ENCODE measurements at places on chromosomes 6 and 20.
A peak's percentile ranks its signal among the peaks of the same experiment; 100 is the strongest.

DNA sequence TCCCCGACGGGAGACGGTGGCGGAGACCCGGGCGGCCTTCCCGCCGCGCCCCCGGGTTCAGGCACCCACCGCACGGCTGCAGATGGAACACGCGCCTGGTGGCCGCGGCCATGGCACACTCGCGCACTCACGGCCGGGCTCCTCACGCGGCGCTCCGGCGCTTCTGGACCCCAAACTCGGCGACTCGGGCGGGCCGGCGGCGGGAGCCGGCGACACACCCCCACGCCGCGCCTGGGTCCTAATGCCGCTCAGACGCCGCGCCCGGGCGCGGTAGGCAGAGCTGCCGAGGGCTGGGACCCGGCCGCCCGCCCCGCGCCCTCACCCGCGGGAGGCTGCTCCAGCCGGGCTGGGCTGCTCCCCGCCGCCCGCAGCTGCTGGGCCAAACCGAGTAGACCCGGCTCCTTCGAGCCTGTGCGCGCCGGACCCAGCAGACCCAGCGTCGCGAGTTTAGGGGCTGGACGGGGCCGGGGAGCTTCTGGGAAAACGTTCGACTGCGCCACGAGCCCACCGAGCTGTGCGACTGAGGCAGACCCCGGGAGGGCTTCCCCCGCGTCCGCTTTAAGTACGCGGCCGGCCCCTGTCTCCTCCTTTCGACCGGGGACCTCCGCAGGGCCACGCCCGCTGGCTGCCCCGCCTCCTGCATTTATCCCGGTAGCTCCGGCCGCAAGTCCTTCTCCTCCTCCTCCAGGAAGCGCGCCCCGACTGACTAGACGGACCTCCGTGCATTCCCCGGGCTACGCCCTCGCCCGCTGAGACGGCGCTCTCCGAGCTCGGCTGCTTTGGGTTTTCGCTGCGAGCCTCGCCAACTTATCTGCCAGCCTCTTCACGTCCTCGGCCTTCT lies at the start of gene SLC4A11:
Gene SLC4A11, minus strand, starts transcription at position 165 of the 841 bp plus-strand sequence. Its CDS starts 53 bp downstream, at position 112.
- peak; percentile 25 for DNase-seq

- DNase-seq: no peak
These were observed 100.2 kb downstream of the TRMT11 start for GRCh38 chr6:126086560-126086959.

DNA sequence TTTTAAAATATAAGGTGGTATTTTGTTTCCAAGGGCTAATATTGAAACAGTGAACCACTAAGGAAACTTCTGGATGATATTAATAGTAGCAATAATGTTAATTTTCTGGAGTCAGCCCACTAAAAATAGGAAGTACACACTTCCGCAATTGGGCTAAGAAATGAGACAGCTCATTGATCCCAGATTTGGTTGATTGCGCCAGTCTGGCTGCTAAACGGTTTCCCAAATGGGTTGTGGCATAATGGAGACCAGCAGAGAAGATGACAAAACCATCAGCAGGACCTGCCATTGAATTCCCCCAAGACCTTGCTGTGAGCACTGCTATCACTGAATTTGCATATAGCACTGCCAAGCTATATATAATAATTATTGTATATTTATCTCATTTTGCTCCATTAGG lies 71.2 kb upstream of the SGK1 start:
- DNase-seq: no peak

GRCh38 chr6:89604653-89605052 lies 33.9 kb downstream of the LYRM2 start:
- no peak for DNase-seq

GRCh38 chr20:13661070-13661685 lies 22.4 kb upstream of the TASP1 start:
- DNase-seq: no peak

- no peak for DNase-seq
These were observed 25.9 kb downstream of the TRAF3IP2 start for GRCh38 chr6:111579816-111580215.

DNA sequence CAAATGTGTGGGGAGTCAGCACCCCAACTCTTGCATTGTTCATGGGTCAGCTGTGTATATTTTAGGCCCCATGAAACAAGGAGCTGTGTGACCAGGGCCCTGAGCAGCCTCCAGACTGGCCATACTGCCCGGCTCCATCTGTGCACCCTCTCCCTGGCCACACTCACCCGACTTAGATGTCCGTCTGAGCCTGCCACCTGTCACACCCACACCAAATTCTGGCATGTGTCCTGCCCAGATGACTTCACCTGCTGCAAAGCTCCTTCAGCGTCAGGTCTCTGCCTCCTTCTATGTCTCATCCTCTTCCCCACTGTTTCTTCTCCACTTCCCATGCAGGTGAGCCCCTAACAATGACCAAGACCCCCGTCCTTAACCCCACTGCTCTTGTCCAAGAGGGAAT lies 88.1 kb upstream of the THBS2 start:
- DNase-seq: no peak

- no peak for DNase-seq
These were observed 75.9 kb downstream of the EDN3 start for GRCh38 chr20:59376109-59376841.

GRCh38 chr6:31396422-31397152 lies 6.8 kb upstream of the MICA start:
- peak; percentile 67 for DNase-seq

DNA sequence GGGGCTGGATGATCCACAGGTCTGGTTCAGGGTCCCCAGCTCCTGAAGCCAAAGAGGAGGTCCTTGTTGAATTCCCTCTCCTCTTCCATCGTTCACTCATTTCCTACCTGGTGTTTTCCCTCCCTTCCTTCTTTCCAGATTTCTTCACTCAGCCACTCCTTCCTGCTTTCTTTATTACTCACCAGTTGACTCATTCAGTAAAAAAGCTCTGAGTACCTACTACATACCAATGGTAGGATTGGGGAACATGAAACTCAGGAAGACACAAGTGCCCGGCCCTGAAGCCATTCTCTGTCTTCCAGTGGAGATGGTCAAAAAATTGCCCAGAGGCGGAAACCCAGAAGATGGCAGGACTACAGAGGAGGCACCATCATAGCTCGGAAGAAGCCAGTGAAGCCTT lies 11.9 kb upstream of the NSFL1C start:
- DNase-seq: peak; percentile 28

DNA sequence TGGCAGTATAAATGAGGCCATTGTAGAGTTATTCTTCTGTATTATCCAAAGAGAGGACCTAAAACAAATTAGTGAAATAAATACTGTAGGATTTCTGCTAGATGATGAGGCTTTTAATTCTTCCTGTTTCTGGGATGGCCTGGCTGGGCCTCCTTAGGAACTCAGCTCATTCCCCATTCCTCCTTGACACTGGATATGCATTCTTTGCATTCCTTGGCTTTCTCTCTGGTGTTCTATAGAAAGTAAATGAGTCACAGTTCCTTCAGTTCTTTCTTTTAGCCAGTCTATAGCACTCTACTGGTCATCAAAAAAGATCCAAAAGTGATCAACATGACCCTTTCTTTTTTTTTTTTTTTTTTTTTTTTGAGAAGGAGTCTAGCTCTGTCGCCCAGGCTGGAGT lies 8.6 kb downstream of the OR10C1 start:
- DNase-seq: peak; percentile 4

DNA sequence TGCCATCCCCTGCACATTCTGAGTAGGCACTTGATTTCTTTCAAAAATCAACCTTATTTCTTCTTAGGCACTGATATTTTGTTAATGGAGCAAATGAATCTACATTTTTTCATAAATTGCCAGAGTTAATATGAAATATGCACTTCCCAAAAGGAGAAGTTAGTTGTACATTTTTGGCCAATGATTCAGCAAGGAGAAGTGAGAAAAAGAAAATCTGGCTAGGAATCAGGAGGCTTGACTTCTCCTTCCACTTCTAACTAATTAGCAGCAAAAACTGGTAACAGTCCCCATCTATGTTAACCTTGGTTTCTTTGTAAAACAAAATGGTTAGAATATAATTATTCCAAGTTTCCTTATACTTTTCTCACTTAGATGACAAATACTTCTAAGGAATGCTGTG lies 7.0 kb upstream of the DSE start:
- peak; percentile 72 for DNase-seq

GRCh38 chr20:25464501-25465242 lies 57.2 kb downstream of the GINS1 start:
- DNase-seq: no peak

- peak; percentile 40 for DNase-seq
These were observed 187.4 kb upstream of the PROKR2 start for GRCh38 chr20:5504061-5504739.

- peak; percentile 85 for DNase-seq
These were observed 73.1 kb downstream of the HIVEP2 start for GRCh38 chr6:142871910-142872331.

- no peak for DNase-seq
These were observed 632.2 kb downstream of the TENT5A start for GRCh38 chr6:81120280-81120679.

DNA sequence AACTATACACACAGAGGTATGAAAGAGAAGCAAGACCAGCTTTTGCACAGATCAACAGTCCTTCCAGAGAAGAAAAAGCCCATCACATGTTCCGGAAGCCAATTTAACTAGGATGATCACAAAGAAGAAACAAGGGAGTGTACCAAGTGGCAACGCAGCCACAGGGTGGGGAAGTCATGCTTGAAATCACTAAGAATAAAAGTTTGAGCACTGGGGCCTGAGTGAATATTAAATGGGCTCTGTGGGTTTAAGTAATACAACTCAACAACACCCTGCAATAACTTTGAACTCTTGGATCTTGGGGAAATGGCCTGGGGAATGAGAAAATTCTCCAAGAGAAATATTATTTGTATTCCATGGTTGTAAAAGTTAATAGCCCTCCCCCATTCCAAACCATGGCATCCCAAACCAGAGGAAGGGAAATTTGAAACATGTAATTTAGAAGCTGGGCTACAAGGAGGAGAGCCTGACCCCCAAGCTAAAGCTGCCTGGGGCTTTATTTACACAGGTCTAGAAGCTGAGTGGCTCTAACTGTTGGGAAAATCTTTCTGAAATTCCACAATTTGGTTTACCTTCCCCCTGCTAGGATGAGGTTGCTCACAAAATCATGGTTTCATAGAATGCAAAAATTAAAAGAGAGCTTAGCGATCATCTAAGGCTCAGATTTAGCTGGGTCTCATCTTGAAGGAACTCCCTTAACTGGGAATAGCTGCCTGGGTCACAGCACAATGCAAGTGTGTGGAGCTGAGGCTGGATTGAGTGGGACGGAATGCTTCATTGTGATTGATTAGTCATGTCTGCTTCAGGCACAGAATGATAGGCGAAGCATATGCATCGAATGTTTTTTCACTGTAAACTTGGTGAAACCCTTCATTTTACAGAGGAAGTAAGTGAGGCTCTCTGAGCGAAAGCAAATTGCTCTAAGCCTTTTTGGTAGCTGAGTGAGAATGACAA lies 143.6 kb downstream of the BMP7 start:
- no peak for DNase-seq

GRCh38 chr6:132005178-132005577 lies 54.0 kb upstream of the CCN2 start:
- DNase-seq: no peak

GRCh38 chr20:59561228-59561605 lies 43.1 kb upstream of the PHACTR3 start:
- DNase-seq: no peak

DNA sequence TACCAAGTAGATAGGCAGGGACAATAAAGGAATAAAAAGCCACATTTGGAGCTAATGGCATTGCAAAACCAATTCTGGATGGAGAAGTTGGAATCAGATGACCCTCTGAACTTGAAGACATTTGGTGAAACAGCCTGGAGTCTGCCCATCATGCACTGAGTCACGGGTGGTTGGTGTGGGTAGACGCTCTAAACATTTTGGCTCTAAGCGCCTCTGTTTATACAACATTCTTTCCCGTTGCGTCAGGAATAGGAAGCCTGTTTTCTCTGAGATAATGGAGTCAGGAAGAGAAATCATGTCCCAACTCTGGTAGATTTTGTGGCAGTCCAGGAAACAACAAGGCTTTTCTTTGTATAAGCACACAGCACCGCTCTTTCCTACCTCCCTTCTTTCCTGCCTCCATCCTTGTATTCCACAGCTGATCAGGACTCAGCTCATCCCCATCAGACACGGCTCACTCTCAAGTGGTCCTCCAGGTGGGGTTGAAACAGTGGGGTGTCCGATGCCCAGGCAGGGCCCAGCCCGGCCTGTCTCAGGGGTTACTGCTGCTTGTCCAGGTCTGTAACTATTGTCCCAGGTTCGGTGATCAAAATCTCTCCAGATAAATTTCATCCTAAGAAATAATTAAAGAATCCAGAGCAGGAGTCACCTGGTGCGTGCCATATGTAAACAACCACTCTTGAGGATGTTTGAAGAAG lies 12.1 kb upstream of the RAMACL start:
- peak; percentile 91 for DNase-seq

GRCh38 chr6:147951726-147952125 lies 390.9 kb upstream of the SASH1 start:
- no peak for DNase-seq

DNA sequence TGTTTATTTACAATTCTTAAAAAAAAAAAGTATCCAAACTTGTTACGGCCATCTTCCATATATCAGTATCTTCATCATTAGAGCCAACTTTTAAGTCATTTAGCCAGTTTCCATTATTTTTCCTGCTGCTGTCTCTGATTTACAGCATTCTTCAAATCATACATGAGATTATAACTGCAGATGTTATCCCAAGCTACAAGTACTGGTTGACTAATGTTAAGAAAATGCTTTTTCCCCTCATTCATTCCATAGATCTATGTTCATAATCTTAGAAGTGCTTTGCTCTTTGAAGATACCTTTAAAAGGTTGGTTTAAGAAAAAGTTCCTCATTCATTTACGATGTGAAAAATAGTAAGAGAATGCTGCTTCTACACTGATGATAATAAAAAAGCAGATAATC lies 158.7 kb downstream of the RNGTT start:
- peak; percentile 34 for DNase-seq

GRCh38 chr6:57242505-57242904 lies 20.4 kb upstream of the RAB23 start:
- peak; percentile 97 for DNase-seq
